ENCODE measurements at places on chromosomes 2 and 18.

DNA sequence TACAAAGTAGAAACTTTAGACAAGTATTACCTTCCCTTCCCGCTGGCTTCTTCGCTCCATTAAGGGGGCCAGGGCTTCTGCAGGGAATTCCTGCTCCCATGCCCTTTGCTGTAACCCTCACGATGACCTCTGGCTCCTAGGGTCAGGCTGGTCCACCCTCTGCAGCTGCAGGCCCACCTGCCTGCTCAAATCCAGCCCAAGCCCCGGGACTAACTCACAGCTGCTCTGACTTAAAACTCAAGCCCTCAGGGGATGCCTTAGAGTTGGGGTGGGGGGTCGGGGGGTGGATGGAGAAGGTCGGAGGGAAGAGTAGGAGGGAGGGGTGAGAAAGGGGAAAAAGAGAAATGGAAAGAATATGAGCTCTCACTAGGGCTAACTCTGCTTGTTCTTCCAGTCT is 4.9 kb downstream of the IGFBP5 start:
- no peak for ATAC-seq

GRCh38 chr2:43312755-43313641 is 86.6 kb upstream of the ZFP36L2 start:
- ATAC-seq: no peak

DNA sequence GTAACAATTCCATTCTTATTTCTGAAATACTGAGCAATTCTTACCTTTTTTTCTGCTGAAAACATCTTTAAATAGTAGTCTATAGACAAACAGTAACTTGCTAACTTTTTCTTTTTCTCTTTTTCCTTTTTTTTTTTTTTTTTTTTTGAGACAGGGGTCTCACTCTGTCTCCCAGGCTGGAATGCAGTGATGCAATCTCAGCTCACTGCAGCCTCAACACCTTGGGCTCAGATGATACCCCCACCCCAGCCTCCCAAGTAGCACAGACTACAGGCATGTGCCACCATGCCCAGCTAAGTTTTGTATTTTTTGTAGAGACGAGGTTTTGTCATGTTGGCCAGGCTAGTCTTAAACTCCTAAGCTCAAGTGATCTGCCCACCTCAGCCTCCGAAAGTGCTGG is 42.2 kb downstream of the MFSD6 start:
- ATAC-seq: no peak

- peak; percentile 14 for ATAC-seq
These were observed 69.3 kb downstream of the NRP2 start for GRCh38 chr2:205751569-205752031.

GRCh38 chr18:9817725-9818422 is 67.9 kb upstream of the TXNDC2 start:
- peak; percentile 36 for ATAC-seq
